ENCODE measurements at places on chromosomes 12 and 14.

DNA sequence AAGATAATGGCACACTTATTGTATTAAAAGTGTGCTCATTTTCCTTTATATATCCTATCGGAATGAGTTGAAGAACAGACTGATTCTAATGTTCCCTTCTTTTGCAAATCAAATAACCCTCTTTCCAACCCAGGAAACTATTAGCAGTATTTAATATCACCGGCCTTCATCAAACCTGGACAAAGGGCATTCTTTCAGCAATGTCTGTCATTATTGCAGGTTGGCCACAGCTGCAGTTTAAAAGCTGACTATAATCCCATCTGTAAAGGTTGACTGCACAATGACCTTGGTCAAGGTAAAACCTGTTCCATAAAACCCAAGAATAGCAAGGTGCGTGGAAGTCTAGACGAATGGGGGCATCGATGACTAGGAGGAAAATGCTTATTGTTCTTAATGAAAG is 472.3 kb upstream of the SOX5 start:
- DNase-seq, result no peak

DNA sequence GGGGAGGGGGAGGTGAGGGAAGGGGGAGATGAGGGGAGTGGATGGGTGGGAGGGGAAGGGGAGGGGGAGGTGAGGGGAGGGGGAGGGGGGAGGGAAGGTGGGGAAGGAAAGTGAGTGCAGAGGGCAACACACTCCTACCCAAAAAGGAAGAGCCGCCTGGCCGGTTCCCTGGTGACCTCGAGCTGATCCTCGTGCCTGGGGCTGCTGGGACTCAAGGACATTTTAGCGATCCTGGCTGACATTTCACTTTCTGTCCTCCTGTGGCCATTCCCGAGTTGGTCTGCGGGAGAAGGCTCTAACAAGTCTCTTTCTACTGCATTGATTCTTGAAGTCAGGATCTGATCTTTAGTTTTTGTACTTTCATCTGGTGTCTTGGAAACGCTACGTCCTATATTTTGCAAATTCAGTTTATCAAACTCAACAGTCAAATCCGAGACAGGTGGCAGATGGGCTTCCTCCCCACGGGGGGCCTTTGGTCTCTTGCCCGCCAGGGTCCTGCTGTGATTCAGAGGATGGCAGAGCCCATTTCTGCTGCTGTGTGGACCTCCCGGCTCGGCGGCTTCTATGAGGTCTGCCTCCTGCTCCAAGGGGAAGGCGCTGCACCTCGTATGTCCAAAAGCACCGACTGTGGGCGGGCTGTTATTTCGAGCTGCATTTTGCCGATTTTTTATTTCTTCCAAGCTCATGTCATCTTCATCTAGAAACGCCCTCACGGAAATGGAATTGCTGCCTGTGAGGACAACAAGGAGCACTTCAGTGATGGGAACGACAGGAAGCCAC is 19.1 kb downstream of the PGAM5 start:
- no peak for DNase-seq

GRCh38 chr12:42853370-42854140 is 264.0 kb upstream of the PRICKLE1 start:
- DNase-seq, result no peak

- no peak for DNase-seq
Observed at GRCh38 chr14:99401211-99401610, 79.4 kb downstream of the SETD3 start.

- DNase-seq, result no peak
Observed at GRCh38 chr12:104944252-104944651, 13.8 kb downstream of the SLC41A2 start.

DNA sequence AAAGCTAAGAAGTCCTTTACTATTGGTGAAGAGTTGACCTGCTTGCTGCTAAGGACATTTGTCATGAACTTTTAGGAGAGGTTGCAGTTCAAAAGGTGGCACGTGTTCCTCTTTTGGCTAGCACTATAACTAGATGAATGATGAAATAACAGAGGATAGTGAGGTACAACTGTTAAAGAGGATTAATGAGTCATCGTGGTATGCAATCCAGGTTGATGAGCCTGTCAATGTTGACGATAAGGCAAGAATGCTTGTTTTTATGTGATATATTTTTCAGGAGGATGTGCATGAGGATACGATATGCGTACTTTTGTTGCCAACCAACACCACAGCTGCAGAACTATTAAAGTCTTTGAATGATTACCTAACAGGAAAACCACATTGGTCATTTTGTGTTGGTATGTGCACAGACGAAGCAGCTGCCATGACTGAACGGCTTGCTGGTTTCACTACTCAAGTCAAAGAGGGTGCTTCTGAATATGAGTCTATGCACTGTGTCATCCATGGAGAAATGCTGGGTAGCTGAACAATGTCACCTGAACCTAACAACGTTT is 10.6 kb downstream of the CEP128 start:
- peak; percentile 90 for DNase-seq

DNA sequence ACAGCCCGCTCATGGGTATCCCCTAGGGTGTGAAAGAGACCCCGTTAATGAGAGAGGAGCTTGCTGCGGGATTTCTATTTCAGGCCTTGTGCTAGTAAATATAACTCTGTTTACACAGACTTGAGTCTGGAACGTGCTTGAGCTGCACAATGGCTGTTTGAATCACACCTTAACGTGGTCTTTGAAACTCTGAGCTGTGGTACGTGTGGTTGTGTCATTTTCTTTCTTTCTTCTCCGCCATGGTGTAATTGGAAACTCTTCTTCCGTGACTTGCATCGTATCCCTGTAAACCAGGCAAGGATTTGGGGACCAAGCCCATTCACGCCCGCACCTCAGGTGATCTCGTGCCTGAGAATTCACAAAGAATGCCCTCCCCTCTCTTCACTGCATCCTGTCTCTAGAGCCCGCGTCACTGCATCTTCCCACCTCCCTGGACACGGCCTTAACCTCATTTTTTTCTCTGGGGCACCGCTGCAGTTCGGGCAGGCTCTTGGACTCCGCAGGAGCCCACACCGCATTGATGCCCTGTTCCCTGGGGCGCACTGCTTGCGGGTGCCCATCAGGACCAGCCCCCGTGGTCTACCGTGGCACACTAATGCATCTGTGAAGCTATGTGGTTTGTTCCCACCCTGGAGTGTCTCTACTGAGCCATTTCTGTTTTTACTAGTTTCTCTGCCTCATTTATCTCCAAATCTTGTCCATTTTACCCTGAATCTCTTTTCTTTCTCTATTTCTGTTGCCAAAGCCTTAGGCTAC is 78.4 kb upstream of the PARP11 start:
- no peak for DNase-seq

DNA sequence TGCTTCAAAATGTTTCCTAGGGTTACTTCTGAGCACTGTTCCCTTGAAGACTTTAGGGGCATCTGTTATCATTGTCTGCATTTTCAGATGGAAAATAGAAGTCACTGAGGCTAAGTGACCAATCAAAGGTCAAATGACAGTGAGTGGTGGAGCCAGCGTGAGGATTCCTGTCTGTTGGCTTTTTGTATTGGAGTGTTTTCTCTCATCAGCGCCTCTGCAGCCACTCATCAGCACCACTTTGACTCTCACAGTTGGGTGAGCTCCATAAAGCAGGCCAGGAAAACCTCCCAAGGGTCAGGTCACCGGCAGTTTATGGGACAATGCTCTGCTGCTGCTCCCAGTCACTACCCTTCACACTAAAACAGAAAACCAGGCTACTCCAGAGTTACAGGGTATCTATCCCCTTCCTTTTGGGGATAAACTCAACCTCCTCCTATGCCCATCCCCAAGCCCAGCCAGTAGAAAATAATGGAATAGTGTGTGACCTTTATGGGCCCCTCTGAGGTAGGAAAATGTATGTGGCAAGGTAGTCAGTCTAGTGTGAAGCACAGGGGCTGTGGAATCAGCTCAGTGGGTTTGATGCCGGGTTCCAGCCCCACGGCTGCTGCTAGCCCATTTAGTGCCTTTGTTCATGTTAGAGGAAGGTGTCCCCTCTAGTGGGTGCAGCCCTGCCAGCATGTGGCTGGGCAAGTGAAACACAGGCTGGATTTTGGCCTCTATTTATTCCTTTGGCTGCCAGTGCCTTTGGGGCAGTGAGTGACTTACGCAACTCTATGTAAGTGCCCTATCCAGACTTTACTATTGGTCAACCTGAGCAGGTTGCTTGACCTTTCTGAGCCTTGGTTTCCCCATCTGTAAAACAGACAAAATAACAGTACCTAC is 133.8 kb upstream of the CPM start:
- DNase-seq, result no peak

GRCh38 chr14:83071888-83072501 is 1538.3 kb upstream of the SEL1L start:
- DNase-seq, result peak; percentile 15

DNA sequence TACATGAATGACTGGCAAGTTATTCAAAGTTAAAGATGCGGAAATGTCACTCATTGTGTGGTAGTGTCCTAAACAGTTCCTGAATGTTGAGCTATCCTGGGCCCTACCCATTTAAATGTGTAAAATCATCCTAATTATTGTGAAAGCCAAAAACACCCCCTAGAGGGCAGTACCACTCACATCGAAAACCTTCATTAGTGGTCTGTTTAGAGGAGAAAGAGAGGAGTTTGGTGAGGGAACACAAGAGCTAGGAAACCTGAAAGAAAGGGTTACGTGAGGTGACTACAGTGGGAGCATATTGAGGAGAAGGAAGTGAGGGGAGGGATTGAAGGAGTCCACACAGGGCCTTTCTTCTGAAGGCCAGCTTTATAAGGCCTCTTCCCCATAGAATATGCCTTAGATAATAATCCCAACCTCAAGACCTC is 2.5 kb upstream of the TEP1 start:
- DNase-seq, result peak; percentile 71

DNA sequence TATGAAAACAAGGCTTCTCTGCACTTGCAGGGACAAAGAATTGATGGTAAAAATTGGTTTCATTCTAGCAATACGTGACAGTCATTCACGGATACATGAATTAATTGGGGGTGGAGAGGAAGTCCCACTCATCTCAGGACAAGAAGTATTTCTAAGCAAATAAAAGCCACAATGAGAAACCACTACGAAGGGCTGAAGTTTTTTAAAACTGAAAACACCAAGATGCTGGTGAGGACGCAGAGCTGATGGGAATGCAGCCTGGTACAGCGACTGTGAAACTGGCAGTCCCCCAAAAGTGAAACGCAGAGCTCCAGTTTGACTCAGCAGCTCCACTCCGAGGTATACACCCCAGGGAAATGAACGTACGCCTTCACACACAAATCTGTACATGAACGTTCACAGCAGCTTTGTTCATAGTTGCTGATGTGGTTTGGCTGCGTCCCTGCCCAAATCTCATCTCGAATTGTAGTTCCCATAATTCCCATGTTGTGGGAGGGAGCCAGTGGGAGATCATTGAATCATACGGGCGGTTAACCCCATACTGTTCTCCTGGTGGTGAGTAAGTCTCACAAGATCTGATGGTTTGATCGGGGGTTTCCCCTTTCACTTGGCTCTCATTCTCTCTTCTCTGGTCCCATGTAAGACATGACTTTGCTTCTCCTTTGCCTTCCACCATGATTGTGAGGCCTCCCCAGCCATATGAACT is 89.0 kb downstream of the SCARB1 start:
- peak; percentile 97 for DNase-seq

DNA sequence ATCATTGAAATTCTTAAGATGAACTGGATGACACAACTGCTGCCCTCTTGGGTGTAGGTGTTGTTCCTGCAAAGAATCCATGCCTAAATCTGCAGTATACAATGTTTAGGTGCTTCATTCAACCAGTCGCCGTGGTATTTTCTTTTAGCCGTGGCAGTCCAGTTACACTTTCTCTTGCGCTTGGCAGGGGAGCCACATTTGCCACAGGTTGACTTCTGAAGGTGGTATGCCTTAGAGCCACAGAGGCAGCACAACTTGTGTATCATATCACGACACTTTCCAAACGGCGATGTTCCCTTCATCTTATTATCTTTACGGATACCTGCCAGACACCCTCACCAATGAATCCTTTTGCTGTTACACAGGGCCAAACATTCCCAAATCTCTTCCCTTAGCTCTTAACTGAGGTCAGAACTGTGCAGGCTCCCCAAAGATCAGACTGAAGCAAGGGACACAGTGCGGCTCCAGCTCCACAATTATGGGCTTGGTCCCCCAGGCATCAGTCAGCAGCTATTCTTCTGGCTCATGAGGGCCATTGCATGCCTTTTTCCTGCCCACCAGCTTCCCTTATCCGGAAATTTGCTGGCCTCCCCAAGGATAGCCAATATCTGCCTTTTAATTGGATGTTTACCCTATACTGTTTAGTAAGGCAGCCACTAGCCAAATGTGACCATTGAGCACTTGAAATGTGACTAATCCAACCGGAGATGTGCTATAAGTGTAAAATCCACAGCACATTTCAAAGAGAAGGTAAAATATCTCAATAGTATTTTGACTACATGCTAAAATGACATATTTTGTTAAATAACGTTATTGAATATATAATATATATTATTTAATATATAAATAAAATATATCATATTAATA is 50.7 kb downstream of the SENP1 start:
- peak; percentile 15 for DNase-seq

DNA sequence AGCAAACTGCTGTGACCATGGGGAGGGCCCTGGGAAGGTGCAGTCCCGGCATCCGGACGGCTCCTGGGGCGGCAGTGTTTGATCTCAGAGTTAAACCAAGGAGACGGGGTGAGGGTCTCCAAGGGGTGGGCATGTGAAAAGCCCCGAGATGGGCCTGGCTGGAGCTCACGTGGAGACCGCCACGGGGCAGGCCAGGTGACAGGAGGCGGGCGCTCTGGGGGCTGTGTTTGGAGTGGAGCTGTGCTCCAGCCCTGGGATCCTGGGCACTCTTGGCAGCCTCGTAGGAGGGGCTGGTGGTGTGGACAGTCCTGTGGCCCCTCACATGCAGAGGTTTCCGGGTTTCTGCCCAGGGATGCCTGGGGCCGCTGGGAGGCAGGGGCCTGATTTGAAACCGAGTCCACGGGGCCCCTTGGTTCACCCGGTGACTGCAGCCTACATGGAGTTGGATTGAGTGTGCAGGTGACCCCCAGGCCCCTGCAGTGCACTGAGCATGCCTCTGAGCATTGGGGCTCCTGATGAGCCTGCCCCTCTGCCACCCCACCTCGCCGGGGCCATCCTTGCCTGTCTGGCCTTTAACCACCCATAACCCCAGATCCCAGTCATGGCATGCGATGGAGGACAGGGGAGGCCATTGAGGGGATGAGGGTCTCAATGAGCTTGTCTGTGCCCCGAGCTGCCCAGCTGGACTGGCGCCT is 8.4 kb downstream of the KIF26A start:
- no peak for DNase-seq

DNA sequence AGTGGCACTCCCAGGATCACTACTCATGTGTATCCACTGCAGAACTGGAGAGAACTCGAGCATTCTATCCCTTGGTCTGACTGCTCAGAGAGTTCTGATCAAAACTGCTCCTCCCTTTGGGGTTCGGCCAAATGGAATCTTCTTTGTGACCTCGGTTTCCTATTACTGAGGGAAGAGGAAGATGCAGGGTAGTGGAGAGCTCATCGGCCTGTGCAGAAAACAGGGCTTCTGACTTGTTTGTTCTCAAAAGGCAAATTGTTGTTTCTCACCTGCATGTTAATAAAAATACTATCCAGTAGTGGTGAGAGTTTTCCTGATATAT is 17.1 kb upstream of the AKAP6 start:
- no peak for DNase-seq

GRCh38 chr14:50943943-50944646 is at the start of gene PYGL:
Gene PYGL (minus strand): TSS chr14:50944483. CDS start chr14:50944403, 80 bp downstream.
- DNase-seq, result peak; percentile 31

- no peak for DNase-seq
Observed at GRCh38 chr12:87930033-87930432, 99.2 kb downstream of the C12orf50 start.

- peak; percentile 5 for DNase-seq
Observed at GRCh38 chr12:106682594-106683234, 91.8 kb upstream of the RIC8B start.
